ENCODE measurements at places on chromosomes 6 and 20. TPM values are rescaled to one million over a fixed set of nuclear protein-coding genes. Genes with fewer than 3 reads are reported as not detected.

Gene POPDC3
- total RNA-seq, result not detected

Gene PACSIN1
- total RNA-seq, result 0.13 TPM

Gene BTN1A1
- total RNA-seq, result not detected

Gene FAM184A
- 2.8 TPM for total RNA-seq

Gene TUBE1
- total RNA-seq, result 32.1 TPM
